CD4-positive, CD25-positive, alpha-beta regulatory T cell (primary cell): ENCODE measurements at places on chromosomes 16 and 17.
A peak's percentile ranks its signal among the peaks of the same experiment; 100 is the strongest.

DNA sequence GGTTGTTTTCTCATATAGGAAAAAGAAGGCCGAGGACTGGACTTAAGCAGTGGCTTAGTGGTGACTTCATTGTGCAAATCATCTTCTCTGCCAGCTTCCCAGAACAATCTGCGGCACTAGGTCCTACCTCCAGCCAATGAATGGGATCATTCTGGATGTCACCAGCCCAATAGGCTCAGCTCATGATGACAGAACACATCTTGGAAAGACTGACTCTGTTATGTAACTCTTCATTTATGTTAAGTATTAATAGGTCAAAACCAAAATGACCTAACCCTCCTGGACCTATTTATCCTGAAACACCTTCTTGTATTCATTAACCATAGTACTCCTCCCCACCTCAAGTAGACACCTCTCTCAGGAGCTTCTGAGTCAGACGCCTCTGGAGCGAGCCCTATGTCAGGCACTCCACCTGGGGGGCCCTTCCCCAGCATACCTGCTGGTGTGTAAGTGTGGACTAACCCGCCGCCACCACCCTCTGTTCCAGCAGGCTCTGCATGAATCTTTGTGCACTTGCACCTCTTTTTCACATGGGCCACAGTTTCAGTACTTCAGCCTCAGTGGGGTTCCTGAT is 7.2 kb downstream of the ARL2BP start:
- no peak for DNase-seq

DNA sequence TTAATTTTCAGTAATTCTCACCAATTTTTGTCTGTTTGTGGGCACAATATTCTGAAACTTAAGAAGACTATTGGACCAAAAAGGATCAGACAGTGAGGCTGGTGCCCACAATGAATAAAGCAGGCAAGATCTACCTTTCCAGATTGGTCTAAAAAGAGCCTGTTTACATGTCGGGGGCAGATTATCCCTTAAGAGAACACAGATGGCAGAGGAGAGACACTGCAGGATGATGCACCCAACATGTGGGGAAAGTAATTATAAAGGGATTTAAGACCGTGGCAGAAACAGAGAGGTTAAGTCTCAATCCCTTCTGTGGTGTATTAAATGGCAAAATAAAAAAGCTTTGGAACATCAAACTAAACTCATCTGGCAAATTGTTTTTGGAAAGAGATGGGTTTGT is 331.8 kb upstream of the CDH11 start:
- no peak for DNase-seq

GRCh38 chr16:57604177-57604576 is 24.3 kb upstream of the ADGRG1 start:
- DNase-seq: no peak

DNA sequence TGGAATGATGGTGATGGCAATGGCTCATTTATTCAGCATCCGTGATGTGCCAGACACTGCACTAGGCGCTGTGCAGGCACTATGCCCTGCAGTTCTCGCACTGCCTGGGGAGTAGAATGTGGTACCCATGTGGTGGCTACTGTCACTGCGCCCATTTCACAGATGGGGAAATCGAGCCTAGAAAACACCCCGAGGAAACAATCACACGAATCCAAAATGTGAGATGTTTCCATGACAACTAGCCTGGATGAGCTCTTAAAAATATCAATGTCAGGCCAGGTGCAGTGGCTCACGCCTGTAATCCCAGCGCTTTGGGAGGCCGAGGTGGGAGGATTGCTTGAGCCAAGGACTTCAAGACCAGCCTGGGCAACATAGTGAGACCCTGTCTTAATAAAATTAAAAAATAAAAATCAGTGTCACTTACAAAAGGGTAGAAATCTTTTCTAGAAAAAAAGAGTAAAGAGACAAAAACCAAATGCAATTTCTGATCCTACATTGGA is 57.9 kb upstream of the TNRC6A start:
- DNase-seq: no peak

- no peak for DNase-seq
These were observed 25.9 kb downstream of the MYH11 start for GRCh38 chr16:15830832-15831451.

- DNase-seq: no peak
These were observed 54.6 kb upstream of the ACSF3 start for GRCh38 chr16:89038811-89039735.

DNA sequence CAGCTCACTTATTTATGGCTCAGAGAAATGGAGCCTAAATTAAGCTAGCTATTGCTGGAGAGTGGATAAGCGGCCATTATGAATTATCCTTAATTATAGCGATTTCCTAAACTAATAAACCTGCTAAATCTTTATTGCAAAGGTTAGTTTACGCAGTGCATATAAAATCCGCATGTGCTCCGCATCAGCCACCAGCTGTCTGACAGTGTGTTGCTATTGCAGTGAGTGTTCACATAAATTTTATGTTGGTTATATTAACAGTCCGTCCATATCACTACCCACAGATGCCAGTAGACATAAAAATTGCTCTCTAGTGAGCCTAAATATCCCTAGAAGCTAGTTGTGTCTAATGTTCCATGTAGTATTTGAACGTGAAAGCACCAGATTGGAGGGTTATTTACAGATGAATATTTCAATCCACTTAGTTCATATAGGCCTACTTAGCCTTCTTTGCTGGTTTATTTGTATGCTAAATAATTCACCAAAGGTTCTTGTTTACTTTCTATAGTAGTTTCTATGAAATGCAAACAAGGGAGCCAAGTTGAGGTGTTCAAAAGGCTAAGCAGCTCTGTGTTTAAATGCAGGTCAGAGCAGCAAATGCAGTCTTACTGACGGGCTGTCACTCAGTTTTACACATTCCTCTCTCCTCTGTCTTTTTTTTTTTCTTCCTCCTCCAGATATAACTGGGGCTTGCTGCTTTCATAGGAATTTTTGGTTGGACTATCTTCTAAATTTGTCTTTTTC is 219.1 kb downstream of the IRX3 start:
- DNase-seq: no peak

- DNase-seq: peak; percentile 64
These were observed at the start of gene NME3 for GRCh38 chr16:1771188-1771863. TSS of gene NME3 (minus strand) at chr16:1771543. CDS start at chr16:1771534, 9 bp downstream.
